ENCODE measurements at places on chromosomes 2 and 18.

GRCh38 chr2:41182961-41183360, 731.1 kb upstream of the SLC8A1 start:
- DNase-seq = no peak

GRCh38 chr2:203631068-203631757, 75.2 kb upstream of the CD28 start:
- DNase-seq = no peak

GRCh38 chr18:34611904-34612303, 98.2 kb upstream of the DTNA start:
- no peak for DNase-seq

- no peak for DNase-seq
Measured at GRCh38 chr2:43872151-43872550, 33.4 kb downstream of the ABCG8 start.

DNA sequence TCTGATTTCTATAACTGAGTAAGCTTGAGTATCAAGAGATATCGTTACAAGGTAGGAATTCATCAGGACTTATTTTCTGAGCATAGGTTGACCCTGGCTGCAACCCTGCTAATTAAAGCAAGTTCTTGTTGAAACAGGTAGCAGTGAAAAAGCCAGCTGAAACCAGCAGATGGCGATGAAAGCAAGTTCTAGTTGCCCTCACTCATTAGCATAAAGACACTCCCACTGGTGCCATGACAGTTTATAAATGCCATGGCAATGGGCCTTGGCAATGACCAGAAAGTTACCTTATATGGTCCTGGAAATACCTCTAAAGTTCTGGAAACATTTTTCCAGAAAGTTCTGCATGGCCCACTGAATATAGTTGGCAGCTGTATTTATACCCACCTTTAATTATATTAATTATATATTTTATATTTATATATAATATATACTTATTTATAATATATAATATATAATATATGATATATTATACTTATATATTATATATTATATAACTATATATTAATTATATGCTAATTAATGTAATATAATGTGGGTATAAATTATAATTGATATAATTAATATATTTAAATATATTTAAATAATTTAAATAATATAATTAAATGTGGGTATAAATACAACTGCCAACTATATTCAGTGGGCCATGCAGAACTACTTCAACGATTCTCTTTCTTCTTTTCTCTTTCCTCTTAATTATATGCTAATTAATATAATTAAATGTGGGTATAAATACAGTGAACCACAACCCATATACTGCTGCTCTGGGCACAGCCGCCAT, 188.0 kb downstream of the CDH7 start:
- DNase-seq = no peak

- DNase-seq = no peak
Measured at GRCh38 chr2:194621945-194622344, 1035.1 kb upstream of the SLC39A10 start.

GRCh38 chr2:138112536-138112935, 148.3 kb downstream of the HNMT start:
- DNase-seq = no peak

GRCh38 chr2:206164261-206164862, 4.7 kb downstream of the EEF1B2 start:
- DNase-seq = peak; percentile 9

DNA sequence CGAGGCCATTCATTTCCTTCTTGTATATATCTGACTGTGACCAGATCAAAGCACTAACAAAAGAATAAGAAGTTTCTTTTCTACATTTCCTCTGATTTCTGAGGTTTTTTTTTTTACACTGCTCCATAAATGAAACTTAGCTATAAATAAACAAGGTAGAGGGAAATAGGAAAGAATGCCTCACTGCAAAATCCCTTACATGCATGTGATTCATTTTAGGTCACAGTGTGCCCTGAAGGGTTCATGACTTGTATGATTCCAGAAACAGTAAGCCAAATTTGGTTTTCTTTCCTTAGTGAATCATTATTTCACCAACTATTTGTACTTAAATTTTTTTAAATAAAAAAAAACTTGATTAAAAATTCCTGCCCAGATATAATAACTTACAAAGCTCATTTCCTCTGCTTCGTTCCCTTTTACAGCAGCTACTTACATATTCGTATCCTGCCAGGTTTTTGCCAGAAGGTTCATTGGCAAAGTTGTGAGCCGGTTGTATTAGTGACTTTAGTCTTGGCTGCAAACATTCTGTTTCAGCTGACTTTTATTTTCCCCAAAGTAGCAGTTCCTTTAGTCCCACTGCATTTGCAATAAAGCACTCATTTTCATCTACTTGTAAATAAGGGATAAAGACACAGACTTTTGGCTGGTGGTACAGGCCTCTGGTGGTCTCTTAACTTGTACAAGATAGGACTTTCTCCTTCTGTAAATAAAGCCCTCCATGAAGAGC, 58.6 kb downstream of the LRP2 start:
- no peak for DNase-seq

DNA sequence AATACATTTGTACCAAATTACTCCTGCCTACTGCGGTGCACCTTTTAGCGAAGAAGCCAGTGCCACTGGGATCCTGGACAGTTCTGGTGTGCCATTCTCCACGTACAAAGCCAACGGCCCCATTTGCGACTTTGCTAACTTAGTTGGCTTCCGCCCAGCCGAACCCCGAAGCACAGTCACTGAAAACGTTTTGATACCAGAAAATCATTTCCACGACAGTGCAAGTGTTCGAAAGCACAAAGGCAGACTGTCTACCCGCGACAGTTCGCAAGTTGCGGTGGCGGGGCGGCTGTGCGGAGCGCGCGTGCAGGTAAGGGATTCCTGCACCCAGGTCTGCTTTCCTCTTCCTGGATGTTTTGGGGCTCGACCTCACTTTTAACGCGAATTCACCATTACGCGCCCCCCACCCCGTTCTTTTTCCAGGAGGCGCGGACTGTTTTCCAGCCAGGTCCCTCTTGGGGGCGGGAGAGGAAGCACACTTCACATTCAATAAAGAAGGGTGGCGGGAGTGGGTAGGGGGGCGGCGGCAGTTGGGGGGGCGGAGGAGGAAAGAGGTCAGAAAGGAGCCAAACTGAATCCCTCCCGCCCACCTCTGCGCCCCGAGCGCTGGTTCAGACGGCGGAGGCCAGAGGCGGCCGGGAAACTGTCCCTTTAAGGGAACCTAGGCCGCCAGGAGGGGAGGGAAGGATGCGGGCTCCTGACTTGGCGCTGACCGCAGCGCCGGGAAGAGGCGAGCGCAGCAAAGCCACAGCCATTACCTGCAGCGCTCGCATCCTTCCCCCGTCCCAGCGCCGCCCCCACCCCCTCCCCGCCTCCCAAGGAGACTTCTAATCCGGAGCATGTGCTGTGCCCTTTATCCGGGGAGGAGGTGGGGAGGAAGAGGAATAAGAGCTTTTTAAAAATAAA, 107.4 kb upstream of the KCTD1 start:
- no peak for DNase-seq

Data from activated naive CD4-positive, alpha-beta T cell treated with Interleukin-2 at 50 U/mL for 16 hours (primary cell).